GM04503 (cell line): ENCODE measurements at places on chromosomes 7 and 10.

GRCh38 chr10:51510231-51510630 is 189.2 kb downstream of the CSTF2T start:
- DNase-seq, result no peak

- DNase-seq, result peak; percentile 62
Measured at GRCh38 chr10:86411281-86411841, 44.8 kb upstream of the GRID1 start.

- no peak for DNase-seq
Measured at GRCh38 chr10:97490592-97490991, 7.6 kb downstream of the MMS19 start.

- DNase-seq, result no peak
Measured at GRCh38 chr10:125156739-125157480, 3.5 kb downstream of the CTBP2 start.

- no peak for DNase-seq
Measured at GRCh38 chr10:83165265-83165664, 974.0 kb upstream of the GHITM start.

DNA sequence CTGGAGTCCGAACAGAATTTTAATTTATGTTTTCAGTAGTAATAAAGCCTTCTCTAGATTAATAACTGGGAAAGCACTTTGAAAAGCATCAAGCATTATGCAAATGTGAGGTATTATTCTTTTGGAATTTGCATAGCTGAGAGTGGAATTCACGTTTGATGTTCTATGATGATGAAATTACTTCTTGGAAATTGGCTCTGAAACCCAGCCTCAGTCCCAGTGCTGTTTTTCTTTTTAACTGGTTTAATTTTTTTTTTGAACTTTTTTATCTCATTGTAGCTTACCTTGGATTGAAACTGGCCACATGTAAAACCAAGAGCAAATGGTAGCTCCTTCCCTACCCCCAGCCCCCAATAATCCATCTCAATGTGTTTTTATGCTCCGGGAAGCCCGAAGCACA is 1.2 kb downstream of the TBXAS1 start:
- DNase-seq, result no peak

DNA sequence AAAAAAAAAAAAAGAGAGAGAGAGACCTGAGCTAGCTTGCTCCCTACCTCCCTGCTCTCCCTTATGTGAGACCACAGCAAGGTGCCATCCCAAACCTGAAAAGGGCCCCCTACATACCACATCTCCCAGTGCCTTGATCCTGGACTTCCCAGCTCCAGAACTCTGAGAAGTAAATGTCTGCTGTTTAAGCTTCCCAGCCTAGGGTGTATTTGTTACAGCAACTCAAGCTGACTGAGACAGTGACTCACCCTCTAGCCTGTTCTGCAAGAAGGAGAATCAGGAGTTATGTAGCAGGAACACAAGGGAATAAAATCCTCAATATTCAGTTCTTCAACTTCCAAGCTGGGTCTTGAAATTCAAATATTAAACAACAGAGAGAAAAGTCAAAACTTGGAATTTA is 52.1 kb upstream of the TMEM72 start:
- no peak for DNase-seq

GRCh38 chr7:146874722-146875121 is 758.1 kb downstream of the CNTNAP2 start:
- no peak for DNase-seq

- DNase-seq, result no peak
Measured at GRCh38 chr10:27147701-27148100, 6.5 kb downstream of the YME1L1 start.

GRCh38 chr7:16397501-16398145 is 23.7 kb downstream of the CRPPA start:
- DNase-seq, result no peak

GRCh38 chr7:43636093-43636492 is 53.2 kb downstream of the STK17A start:
- DNase-seq, result no peak

DNA sequence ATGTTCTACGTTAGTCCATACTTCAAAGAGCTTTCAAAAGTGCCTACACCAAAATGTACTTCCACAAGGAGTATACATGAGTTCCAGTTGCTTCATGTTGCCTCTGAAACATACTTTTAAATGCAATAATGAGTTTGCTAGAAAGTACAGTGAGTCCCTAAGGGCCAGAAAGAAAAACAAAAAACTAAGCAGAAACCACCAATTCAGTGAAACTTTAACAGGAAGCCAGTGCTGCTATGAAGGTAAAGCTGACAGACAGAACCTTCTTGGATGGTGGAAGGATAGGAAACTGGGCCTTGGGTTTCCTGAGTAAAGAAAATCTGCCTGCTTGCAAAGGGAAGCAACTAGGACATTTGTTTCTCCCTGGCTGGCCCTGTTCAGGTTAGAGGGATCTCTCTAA is 104.2 kb downstream of the CTTNBP2 start:
- DNase-seq, result no peak

DNA sequence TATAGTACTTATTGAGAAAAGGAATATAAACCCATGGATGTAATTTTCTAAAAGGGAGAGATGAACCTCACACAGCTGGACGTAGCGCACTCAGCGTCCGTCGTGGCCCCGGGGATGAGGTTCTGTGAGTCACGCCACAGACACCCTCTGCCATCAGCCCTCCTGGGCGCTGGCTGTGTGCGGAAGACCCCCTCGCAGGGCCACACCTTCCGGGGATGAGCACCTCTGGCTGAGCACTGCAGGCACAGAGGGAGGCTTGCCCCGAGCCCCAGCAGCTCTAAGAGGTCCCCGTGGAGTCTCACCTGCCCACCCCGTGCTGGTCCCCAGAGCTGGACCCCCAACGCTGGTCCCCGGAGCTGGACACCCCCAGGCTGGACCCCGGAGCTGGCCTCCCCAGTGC is 215.8 kb downstream of the PTPRN2 start:
- DNase-seq, result no peak

DNA sequence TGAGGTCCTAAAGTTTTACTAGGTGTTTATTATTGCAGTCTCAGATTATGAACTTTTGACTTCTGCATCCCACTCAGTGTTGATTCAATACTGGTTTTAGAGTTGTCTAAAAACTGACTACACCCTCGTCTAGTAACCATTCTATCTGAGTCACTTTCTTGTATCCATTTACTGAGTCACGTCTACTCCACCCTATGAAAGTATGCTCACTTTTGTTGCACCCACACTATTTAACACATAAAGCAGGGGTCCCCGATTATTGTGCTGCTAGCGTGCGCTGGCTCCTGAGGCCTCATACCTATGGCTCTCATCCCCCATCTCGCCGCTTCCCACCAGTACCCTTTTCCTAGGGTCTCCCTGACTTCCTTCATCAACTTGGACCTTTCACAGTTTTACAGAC is 2.0 kb downstream of the SAMD9 start:
- DNase-seq, result peak; percentile 56

- no peak for DNase-seq
Measured at GRCh38 chr10:118918587-118918986, 110.9 kb upstream of the NANOS1 start.

GRCh38 chr10:78416031-78417011 is 382.7 kb downstream of the RPS24 start:
- peak; percentile 88 for DNase-seq

GRCh38 chr7:47991741-47992311 is 12.4 kb upstream of the HUS1 start:
- peak; percentile 21 for DNase-seq

- DNase-seq, result no peak
Measured at GRCh38 chr10:119967066-119967465, 74.5 kb downstream of the SEC23IP start.

DNA sequence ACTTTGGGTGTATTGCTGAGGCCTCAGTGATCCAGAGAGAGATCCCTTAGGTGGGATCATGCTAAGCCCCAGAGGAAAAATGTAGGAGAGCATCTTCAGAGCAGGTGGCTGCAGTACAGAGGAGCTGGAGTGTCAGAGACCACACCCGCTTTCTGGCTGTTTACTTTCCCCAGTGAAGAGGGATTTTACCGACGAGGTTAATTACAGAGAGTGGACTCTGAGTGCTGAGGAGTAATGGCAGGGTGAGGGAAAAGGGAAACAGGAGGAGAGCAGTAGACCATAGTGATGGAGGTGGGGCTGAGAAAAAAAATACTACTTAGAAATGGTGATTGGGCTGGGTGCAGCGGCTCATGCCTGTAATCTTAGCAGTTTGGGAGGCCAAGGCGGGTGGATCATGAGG is 43.3 kb upstream of the HBP1 start:
- no peak for DNase-seq

- no peak for DNase-seq
Measured at GRCh38 chr7:132053871-132054270, 497.4 kb upstream of the PODXL start.

- peak; percentile 92 for DNase-seq
Measured at GRCh38 chr10:102802920-102803534, 34.2 kb downstream of the CYP17A1 start.

DNA sequence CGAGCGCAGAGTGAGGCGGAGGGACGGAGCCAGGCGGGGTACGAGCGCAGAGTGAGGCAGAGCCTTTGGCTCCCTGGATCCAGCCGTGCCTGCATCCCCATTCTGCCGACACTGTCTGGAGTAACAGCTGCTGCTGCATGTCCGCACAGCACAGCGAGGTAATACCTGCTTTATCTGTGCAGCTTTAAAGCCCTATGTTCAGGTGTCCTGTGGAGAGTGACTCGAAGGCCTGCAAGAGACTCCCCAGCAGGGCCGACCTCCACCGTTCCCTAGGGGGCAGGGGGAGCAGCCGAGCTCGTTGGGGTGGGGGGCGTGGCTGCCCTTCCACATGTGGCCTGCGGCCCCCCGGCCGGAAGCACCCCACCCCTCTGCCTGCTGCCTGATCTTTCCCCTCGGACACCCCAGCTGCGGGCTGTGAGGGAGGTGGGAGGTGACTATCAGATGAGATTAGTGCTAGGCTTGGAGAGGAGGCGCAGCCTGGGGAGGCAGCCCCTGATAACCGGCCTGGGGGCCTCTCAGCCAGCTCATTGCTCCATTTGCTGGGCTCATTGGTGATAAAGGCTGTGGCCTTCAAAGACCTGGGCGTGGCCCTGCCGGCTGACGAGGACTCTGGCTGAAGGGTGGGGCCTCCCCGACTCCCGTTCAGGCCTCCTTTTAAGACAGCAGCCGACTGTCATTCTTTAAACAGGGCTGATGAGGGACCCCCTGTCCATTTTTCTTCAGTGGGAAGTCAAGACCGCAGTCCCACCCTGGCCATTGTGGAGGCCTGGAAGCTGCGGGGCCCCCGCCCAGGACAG is 8.0 kb downstream of the VENTX start:
- no peak for DNase-seq

- no peak for DNase-seq
Measured at GRCh38 chr7:50660040-50660829, 95.0 kb upstream of the DDC start.

GRCh38 chr10:31153692-31154091 is 122.0 kb upstream of the ZNF438 start:
- DNase-seq, result no peak

- DNase-seq, result no peak
Measured at GRCh38 chr10:6979371-6979770, 399.3 kb upstream of the PRKCQ start.

- DNase-seq, result no peak
Measured at GRCh38 chr10:5566614-5567013, 41.9 kb downstream of the CALML3 start.

DNA sequence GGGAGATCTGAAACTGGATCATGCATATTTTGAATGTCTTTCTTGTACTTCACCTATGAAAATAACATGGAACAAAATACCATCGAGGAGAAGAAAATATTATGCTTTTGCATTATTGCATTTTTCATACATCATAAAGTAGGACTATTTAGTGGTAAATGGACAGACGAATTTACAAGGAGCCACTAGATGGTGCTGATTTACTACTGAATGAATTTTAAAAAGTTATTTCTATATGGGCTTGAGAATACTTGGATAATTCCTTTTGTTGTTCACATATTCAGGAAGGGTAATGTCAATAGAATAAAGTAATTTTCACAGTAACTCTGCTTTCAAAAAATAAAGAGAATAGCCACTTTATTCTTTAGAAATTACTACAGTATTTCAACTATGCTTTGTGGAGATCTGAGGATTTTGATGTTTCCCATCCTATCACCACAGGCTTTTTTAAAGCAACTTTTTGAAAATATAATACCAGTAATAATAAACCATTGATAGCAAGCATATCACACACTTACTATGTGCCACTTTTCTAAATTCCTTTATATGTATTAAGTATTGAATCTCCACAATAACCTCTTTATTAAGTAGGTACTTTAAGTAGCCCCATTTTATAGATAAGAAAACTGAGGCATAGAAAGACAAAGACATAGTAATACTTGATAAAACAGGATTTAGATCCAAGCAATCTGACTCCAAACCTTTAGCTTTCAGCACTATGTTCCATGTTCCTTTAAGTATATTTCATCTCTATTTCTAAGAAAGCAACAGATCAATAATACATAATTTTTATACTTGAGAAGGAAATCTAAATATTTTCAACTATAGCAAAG is 38.6 kb downstream of the NEBL start:
- peak; percentile 1 for DNase-seq

- DNase-seq, result no peak
Measured at GRCh38 chr10:117718986-117719920, 176.7 kb downstream of the EMX2 start.

- DNase-seq, result no peak
Measured at GRCh38 chr10:31347705-31348104, 28.7 kb downstream of the ZEB1 start.

GRCh38 chr7:22952306-22953015 is 61.5 kb downstream of the HYCC1 start:
- no peak for DNase-seq

- DNase-seq, result no peak
Measured at GRCh38 chr7:55591282-55591931, 19.1 kb upstream of the VOPP1 start.
